ENCODE measurements at places on chromosomes 16 and 17. TPM values are rescaled to one million over a fixed set of nuclear protein-coding genes. Genes with fewer than 3 reads are reported as not detected.

Gene TNP2
- total RNA-seq, result not detected

Gene FBXO39
- total RNA-seq, result 0.25 TPM

Gene CHST5
- total RNA-seq, result not detected

Gene KRT39
- not detected for total RNA-seq

Gene OSGIN1
- 1.2 TPM for total RNA-seq

Gene SNAI3
- 15.7 TPM for total RNA-seq

Gene SGCA
- not detected for total RNA-seq

Gene PRSS53
- 13.3 TPM for total RNA-seq

Gene SDR42E1
- 8.1 TPM for total RNA-seq

Gene DHRS13
- total RNA-seq, result 44.6 TPM

GRCh38 chr16:55557186-55557585 is 9.3 kb upstream of the CAPNS2 start:
- DNase-seq, result no peak

GRCh38 chr16:72848028-72848400 is 199.9 kb downstream of the ZFHX3 start:
- DNase-seq, result no peak

GRCh38 chr16:27236635-27237218 is 31.8 kb downstream of the NSMCE1 start:
- no peak for DNase-seq

DNA sequence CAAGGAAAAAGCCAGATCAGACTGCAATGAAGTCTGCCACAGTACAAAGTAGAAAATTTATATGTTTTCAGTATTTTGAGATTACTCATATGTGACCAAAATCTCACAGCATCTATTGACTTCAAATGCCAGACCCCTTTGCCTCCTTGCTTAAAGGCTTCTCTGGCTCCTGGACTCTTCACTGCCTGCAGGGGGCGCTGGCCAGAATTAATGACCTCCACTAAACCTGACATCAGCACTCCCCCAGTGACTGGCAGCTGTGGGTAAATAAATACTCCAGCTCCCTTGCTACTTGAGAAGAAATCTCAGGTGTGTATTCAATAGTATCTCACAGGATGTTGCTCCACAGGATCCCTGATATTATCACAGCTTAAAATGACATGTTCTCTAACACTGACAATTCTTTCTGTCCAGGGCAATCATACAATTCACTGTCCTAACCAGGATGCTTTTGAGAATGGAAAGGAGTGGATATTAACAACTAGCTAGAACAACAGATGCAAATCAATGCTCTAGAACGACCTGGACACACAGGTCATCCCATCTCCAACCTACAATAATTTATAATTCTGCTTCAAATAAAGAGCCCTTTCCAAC is 4.0 kb downstream of the BECN1 start:
- peak; percentile 55 for DNase-seq

- DNase-seq, result no peak
Observed at GRCh38 chr16:1666316-1666715, 11.8 kb upstream of the JPT2 start.

- DNase-seq, result no peak
Observed at GRCh38 chr17:66268247-66268927, 34.0 kb upstream of the PRKCA start.

DNA sequence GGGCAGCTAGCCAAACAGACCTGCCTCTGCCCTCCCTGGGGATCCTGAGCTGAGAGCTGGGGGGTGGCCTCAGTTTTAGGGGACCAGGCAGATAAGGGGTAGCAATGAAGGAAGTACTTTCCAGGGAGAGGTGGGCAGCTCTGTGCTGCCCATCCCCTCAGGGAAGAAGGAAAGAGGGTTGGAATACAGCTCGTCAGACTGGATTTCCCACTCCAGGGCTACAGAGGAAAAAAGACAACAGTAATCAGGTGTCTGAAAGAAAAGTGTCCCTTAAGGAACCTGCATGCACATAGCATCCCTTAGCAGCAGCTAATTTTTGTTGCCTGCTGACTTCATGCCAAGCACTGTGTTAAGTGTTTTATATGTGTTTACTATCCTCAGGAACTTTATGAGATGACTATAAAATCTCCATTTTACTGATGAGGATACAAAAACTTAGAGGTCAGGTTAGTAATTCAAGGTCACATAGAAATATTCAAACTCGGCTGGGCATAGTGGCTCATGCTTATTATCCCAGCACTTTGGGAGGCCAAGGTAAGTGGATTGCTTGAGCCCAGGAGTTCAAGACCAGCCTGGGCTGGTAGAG is 3.2 kb upstream of the MRPL58 start:
- no peak for DNase-seq

DNA sequence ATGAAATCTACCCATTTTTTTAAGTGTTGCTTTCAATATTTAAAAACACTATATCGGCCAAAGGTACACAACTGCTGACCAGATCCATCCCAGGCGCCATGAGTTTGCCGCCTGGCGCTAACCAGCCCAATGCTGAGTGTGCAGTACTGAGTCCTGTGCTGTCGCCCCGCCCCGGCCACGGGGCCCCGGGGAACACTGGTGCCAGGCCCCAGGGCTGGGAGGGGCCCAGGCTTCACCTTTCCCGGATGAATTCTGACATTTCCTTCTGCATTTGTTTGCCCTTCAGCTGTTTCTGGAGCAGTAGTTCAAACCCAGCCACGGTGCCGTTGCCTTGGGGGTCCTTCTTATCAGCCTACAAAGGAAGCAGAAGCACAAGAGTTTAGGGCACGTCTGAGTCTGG is 37.8 kb upstream of the RCVRN start:
- DNase-seq, result no peak

DNA sequence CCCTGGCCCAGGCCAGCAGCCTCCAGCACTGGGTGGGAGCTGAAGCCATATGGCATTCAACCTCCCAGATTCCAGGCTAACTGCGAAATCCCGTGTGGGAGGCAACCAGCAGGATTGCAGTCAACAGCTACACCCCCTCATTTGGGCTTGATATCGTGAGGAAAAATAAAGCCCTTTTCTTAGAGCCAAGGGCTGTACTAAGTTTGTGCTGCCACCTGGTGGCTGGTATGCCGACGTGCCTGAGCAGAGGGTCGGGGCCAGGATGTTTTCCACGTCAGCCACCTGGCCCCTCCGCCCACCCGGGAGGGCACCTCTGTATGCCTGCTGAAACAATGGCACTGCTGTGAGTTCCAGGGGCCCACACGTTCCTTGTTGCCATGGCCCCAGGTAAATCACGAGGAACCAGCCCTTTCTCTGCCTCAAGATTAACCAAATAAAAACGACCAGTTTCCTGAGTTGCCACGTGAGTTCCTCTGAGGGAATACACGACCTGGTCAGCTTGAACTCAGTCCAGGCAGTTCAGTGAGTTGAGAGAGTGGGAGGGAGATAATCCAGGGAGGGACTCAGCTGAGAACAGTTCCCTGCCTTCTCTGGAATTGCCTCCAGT is 9.0 kb downstream of the TMEM98 start:
- DNase-seq, result peak; percentile 50

DNA sequence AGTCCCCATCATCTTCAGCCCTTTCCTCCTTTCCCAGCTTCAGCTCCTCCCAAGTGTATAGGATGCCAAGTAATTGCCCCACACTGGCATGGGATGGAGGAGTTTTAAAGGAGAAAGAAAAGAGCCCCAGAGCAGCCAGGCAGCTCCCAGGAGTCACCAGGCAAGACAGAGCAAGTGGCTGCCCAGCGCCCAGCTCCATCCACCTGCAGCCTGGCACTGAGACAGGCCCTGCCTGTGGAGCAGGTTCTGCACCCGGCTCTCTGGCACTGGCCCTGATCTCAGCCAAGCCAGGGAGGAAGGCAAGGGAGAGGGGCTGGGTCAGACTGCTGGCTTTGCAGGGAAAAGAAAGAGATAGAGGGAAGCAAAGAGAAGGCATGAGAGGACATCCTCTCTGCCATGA is 21.7 kb downstream of the FOXN1 start:
- no peak for DNase-seq

DNA sequence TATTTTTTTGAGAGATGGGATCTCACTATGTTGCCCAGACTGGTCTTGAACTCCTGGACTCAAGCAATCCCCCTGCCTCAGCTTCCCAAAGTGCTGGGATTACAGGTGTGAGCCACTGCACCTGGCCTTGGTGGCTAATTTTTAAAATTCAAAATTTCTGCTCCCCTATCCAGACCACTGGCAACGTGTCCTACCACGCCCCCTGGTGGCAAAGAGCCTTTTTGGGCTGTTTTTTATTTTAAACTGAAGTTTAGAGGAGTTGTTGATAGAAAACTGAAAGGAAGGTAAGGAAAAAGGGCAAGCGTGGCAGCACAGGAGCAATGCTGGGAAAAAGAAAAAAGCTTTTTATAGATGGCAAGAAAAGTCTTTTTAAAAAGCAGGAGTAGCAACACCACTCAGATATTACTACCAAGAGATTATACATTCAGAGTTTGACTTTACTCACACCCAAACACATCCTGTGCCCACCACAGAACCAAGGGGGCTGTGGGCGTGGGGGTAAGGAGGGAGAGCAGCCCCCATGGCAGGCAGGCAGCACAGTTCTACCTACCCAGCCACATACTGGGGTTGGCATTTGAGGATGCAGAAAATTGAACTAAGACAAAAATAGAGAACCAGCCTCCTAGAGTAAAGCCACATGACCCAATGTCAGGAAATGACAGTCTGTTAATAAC is 4.2 kb upstream of the MXRA7 start:
- peak; percentile 63 for DNase-seq

DNA sequence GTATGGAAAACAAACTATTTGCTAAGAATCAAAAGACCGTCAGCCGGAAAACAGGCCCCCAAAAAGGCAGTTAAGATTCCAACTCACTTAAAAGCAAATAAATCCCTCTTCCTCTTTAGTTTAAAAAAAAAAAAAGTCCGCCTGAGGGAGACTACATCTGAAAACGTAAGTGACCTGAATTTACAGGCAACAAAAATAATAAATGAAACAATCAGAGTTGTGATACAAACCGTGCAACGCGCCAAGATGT is 1.1 kb downstream of the KANSL1 start:
- DNase-seq, result no peak

GRCh38 chr17:38571833-38572668 is 33.7 kb downstream of the SRCIN1 start:
- no peak for DNase-seq

DNA sequence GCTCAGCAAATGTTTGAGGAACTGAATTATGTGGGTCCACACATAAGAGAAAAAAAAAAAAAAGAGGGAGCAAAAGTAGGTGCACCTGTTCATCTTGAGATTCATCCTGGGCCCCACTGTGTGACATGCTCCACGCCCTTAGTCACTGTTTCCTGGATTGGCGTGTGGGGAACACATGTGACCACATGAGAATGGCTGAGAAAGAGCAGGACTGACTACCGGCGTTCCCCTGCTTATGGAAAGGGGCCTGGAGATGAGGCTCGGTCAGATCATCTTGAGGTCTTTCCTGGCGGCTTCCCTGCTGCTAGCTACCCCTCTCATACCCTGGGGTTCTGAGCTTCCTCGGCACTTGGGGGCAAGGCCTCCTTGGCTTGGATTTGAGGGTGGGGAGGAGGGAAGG is 3.9 kb downstream of the DEXI start:
- DNase-seq, result no peak

DNA sequence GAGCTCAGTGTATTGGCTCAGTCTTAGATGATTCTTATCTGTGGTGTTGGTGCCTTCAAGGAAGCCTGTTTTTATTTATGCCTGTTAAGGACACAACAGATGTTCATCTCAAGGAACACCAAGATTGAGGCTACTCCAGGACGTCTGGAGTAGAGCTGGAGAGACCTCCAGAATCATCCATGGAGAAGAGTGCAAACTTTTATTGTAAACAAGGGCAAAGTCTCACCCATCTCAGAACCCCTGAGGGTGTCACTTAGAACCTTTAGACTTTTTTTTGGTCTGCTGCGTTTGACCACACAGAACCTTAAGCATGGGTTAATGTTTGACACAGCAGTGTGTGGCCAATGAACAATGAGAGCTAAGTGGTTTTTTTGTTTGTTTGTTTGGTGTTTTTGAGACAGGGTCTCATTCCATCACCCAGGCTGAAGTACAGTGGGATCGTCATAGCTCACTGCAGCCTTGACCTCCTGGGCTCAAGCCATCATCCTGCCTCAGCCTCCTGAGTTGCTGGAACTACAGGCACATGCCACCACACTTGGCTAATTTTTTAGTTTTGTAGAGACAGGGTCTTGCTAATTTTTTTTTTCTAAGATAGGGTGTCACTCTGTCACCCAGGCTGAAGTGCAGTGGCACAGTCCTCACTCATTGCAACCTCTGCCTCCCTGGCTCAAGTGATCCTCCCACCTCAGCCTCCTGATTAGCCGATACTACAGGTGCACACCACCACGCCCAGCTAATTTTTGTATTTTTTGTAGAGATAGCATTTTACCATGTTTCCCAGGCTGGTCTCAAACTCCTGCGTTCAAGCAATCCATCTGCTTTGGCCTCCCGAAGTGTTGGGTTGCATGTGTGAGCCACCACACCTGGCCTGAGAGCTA is 16.3 kb downstream of the SLC47A1 start:
- DNase-seq, result no peak

GRCh38 chr17:19357351-19357750 is 5.2 kb downstream of the B9D1 start:
- no peak for DNase-seq

DNA sequence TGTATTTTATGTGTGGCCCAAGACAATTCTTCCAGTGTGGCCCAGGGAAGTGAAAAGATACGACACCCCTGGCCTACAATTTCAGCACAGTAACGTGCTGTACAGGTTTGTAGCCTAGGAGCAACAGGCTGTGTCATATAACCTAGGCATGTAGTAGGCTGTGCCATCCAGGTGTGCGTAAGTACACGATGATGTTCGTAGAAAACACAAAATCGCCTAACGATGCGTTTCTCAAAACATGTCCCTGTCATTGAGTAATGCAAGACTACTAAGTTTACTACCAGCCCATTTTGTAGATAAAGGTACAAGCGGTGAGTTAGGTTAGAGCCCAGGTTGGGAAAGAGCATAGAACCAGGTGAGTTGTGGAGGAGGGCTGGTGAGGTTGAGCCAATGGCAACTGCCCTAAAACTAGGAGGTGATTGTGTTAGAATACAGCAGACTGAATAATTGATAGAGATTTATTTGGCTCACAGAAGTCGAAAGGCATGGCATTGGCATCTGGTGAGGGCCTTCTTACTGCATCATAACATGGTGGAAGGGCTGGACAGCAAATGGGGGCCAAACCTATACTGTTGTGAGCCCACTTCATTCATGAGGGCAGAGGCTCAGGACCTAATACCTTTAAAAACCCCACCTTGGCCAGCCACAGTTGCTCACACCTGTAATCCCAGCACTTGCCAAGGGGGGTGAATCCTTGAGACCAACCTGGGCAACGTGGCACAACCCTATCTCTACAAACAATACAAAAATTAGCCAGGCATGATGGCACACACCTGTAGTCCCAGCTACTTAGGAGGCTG is 4.2 kb downstream of the EIF1 start:
- DNase-seq, result peak; percentile 39

- DNase-seq, result no peak
Observed at GRCh38 chr17:12659500-12659899, 6.2 kb upstream of the MYOCD start.
